Renal cortical epithelial cell (primary cell): ENCODE measurements at places on chromosomes 4 and X.

DNA sequence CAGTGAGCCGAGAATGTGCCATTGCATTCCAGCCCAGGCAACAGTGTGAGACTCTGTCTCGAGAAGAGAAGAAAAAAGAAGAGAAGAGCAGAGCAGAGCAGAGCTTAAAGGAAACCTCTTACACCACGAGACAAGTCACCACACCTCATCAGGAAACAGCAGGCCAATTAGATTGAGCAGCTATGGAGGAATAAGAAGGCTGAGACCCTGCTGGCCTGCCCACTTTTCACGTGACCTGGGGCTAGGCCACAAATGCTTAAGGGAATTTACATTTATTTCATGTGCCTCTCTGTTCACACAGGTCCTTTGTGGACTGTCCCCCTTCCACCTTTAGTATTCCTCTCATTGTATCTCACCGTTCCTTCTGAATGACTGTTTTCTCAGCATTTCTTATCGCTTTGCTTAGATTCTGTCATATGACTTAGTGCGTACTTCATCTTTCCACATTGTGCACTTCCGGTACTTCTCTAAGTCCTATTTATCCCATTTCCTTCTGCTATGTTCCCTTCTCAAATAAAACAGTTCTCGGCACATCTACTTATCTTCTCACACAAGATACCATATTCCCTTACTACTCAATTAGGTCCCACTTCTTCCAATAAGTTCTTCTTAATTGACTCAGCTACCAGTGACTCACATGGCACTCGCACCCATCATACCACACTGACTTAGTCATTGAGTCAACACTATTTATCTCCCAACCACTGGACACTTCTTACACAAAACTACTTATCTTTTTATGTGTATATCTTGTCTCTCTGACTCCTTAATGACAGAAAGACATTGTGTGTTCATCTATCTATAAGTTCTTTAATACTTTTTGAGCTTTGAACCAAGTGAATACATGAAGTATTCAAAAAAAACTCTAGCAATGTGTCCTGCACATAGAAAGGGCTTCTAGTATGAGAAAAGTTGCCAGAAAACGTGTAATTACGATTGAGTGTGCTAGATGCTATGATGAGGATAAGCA lies 11.0 kb downstream of the CUL4B start:
- DNase-seq = peak; percentile 90

DNA sequence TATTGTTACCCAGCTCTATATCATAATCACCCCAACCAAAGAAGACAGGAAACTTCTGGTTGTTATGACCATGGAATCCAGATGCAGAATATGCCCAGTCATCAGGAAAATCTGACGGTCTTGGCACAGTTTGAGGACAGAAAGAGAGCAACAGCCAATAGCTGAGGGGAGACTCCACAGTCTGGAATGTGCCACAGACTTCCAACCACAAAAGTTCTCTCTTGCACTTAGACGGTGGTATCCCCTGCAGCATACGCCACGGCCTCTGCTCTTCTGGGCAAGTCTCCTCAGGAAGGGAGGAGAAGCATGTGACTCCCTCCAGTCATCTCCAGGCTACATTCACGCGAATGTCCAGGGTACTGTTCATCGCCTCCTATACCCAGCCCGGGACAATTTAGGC lies 18.4 kb downstream of the ZNF827 start:
- peak; percentile 90 for DNase-seq

GRCh38 chrX:23578079-23578478 lies 89.2 kb upstream of the PRDX4 start:
- no peak for DNase-seq

GRCh38 chrX:39397561-39398199 lies 596.4 kb downstream of the MID1IP1 start:
- DNase-seq = no peak

GRCh38 chr4:29536745-29537144 lies 1183.4 kb upstream of the PCDH7 start:
- DNase-seq = no peak
